ENCODE measurements at places on chromosomes 13 and 19. TPM values are rescaled to one million over a fixed set of nuclear protein-coding genes. Genes with fewer than 3 reads are reported as not detected.

Gene KISS1R
- total RNA-seq: 13.3 TPM

Gene PROZ
- total RNA-seq: not detected

Gene CGB2
- not detected for total RNA-seq

Gene ADGRE3
- total RNA-seq: not detected

Gene POLR1G
- 27.0 TPM for total RNA-seq

Gene MCEMP1
- total RNA-seq: not detected

Gene NCR1
- not detected for total RNA-seq

Gene ZNF560
- 0.60 TPM for total RNA-seq

Gene FRY
- total RNA-seq: 0.58 TPM

Gene ZNF583
- total RNA-seq: 4.7 TPM

Gene RPS5
- total RNA-seq: 1,777 TPM

Gene TDRD12
- not detected for total RNA-seq

Gene MUC16
- not detected for total RNA-seq

Gene SCEL
- total RNA-seq: not detected

Gene ZNF85
- 19.7 TPM for total RNA-seq

Gene RFPL4A
- total RNA-seq: not detected

Gene ANGPTL4
- total RNA-seq: 1.9 TPM

Gene UNC13A
- total RNA-seq: 0.08 TPM

Gene ZNF708
- 12.1 TPM for total RNA-seq

Gene ZNF787
- 34.2 TPM for total RNA-seq

Gene KLK15
- total RNA-seq: not detected

Gene CEACAM8
- not detected for total RNA-seq

Gene WASF3
- total RNA-seq: 0.22 TPM

Gene FUT6
- not detected for total RNA-seq

Gene USPL1
- total RNA-seq: 15.3 TPM

Gene CSNK1G2
- 51.1 TPM for total RNA-seq

Gene ZDHHC20
- 52.0 TPM for total RNA-seq

Gene ZSCAN1
- total RNA-seq: not detected

Gene CGB8
- not detected for total RNA-seq

Gene NKPD1
- 0.24 TPM for total RNA-seq

Gene SRRM5
- total RNA-seq: 0.60 TPM

Gene TBXA2R
- total RNA-seq: 2.8 TPM

Gene ZNF865
- 10.5 TPM for total RNA-seq

Gene ISOC2
- 35.7 TPM for total RNA-seq

Gene PLIN5
- total RNA-seq: 0.32 TPM

Gene XRCC1
- total RNA-seq: 35.4 TPM

Gene PRTN3
- total RNA-seq: not detected

Gene RBM26
- 60.7 TPM for total RNA-seq

Gene ZNF490
- 7.7 TPM for total RNA-seq

Gene GAS6
- total RNA-seq: 0.16 TPM

Gene ZNF540
- 0.72 TPM for total RNA-seq

Gene TMEM238
- 10.1 TPM for total RNA-seq

Gene ZNF730
- total RNA-seq: 1.4 TPM

Gene DLEU7
- not detected for total RNA-seq

Gene ZNF177
- total RNA-seq: 0.74 TPM

Gene SIAH3
- total RNA-seq: 0.33 TPM

Gene LRRC25
- total RNA-seq: not detected

Gene SYNGR4
- total RNA-seq: not detected

Gene LRRC63
- total RNA-seq: 0.56 TPM

Gene KANK3
- 0.64 TPM for total RNA-seq
